ENCODE measurements at places on chromosomes 11 and 22.

- no peak for DNase-seq
Observed at GRCh38 chr11:114168691-114169090, 109.2 kb downstream of the ZBTB16 start.

DNA sequence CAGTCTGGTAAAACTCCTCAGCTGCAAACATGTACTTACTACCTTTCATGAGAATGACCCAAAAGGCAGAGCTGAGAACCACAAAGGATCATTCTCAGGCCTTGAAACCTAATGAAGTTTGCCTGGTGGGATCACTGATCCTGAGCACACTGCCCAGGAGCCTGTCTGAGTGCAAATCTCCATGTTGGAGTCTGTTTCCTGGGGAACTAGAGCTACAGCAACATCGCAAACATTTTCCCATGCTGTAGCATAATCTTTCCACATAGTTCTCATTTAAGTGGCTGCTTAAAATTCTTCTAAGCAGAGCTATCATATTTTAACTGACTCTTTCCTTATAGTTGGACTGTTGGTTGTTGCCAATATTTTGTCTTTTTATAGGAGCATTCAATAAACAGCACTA, 58.5 kb downstream of the GUCY1A2 start:
- DNase-seq, result no peak

DNA sequence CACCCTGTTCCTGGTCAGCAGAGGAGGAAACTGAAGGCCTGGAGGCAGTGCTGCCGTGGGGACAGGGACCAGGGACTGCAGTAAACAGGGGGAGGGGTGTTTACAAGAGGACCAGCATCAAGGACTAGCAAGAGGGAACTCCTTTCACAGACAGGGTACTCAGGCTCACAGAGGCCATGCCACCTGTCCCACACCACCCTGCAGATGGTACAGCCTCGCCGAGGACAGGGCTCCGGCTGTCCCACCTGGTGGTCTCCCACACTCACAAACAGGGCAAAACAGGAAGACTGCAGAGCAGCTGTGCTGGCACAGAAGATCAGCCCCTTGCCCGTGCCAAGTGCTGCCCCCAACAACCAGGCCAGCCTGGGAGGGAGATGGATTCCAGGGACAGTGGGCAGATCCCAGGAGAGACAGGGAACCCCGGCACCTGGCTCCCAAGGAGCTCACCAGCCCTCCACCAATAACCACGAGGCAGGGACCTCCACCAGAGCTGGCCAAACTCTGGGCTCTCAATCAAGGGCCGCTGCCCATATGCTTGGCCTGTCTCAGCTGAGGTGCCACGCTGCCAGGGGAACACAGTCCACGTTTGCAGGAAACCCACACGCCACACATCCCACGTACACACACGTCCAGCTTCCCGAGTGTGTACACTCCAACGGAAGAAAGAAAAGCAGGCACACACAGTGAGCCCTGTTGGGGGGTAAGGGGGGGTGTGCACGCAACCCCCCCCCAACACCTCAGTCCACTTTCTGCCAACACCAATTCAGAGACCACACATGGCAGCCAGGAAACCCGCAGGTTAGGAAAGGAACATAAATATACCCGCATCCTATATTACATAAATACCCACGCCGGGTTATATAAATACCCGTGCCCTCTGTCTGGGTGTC, 2.1 kb downstream of the CSNK1E start:
- DNase-seq, result no peak

- DNase-seq, result peak; percentile 17
Observed at GRCh38 chr11:68584097-68584496, 100.2 kb upstream of the GAL start.

GRCh38 chr22:36149441-36149840, 11.1 kb downstream of the APOL3 start:
- no peak for DNase-seq

- DNase-seq, result no peak
Observed at GRCh38 chr11:43268786-43269185, 43.0 kb upstream of the API5 start.

- DNase-seq, result no peak
Observed at GRCh38 chr11:85710917-85711316, 24.9 kb upstream of the CCDC89 start.

GRCh38 chr11:45298718-45299117, 12.6 kb upstream of the SYT13 start:
- no peak for DNase-seq

GRCh38 chr11:116651098-116651736, 121.6 kb downstream of the BUD13 start:
- no peak for DNase-seq

- no peak for DNase-seq
Observed at GRCh38 chr11:65976216-65977176, 15.0 kb downstream of the SART1 start.

- no peak for DNase-seq
Observed at GRCh38 chr22:50465066-50465930, 9.5 kb downstream of the SBF1 start.

DNA sequence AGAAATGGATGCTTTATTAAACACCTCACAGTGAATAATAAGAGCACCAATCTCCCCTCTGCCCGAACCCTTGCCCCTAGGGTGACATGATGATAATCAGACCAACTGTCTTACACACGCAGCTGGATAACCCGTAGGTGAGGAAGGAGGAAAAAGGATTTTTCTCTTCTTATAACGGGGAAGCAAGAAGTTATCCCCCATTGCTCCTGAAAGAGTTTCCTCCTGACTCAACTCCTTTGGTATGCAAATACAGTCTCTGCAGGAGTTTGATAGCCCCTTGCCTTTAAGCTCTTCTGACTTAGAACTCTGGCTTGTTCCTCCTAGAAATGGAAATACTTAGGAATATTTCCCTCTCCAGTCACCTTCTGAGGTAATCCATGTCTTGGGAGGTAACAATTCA, 455.8 kb downstream of the TMEM135 start:
- DNase-seq, result no peak

- no peak for DNase-seq
Observed at GRCh38 chr11:8241373-8242117, 22.1 kb downstream of the LMO1 start.

DNA sequence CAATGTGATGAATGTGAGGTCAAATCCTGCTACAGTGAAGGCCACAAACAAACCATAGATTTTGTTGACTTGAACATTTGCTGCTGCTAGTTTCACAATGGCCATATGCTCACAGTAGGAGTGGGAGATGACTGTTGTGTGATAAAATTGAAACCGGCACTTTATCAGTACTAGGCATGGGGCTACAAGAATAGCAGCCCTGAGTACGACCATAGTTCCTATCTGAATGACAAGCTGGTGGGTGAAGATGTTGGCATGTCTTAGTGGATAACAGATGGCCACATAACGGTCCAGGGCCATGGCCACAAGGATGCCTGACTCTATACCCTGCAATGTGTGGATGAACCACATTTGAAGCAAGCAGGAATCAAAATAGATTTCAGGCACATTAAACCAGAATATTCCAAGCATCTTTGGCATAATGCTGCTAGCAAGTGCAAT, 2.8 kb downstream of the OR52A1 start:
- no peak for DNase-seq

- DNase-seq, result peak; percentile 72
Observed at GRCh38 chr11:65425105-65425970, 2.7 kb downstream of the NEAT1 start.

DNA sequence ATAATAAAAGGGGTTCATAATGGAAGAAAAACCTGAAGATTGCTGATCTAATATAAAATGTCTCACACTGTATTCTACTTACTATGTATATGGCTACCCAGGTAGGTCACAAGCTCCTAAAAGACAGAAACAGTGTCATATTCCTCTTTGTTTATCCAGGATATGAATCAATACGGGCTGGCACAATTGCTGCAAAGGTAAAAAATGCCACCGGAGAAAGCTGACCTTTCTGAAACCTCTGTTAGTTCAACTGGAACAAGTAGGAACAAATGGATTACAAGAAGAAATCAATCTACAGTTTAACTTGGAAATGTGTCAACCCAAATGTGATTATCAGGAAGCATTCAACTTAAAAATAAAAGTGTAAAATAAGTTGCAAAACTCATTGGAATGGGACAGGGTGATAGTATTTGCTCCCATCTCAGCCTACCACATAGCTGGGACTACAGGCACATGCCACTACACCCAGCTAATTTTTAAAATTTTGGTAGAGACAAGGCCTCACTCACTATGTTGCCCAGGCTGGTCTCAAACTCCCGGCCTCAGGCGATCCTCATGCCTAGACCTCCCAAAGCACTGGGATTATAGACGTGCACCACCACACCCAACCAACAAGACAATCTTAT, 27.6 kb downstream of the SLC35F2 start:
- DNase-seq, result no peak

DNA sequence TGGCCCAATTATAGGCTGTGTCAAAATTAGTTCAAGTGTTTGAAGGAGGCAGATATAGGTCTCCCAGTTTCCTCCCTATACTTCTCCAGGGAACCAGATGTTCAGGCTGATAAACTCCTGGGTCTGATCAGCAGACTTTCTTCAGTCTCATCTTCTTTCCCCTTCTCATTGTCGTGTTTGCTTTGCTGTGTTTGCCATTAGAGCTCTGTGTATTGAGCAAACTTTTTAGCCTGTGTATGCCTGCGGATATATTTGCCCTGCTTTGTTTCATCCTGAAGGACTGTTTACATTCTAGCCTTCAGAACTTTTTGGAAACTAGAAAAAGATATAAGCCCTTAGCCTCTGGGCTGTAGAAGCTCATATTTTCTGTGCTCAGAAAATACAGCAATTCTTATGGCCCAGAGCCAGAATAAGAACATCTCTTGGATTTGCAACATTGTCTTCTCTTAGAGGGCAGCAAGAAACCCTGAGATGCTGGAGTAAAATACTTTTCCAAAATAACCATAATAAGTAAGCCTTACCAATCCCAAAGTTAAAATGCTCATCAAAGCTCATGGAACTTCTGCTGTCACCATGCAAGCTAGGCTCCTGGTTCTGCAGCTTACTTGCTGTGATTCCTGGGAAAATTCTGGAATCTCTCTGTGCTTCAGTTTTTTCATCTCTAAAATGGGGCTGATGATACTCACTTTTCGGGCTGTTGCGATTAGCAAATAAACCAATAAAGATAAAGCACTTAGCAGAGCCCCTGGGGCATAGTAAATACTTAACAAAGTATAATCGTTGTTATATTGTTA, 34.1 kb upstream of the ME3 start:
- DNase-seq, result no peak

DNA sequence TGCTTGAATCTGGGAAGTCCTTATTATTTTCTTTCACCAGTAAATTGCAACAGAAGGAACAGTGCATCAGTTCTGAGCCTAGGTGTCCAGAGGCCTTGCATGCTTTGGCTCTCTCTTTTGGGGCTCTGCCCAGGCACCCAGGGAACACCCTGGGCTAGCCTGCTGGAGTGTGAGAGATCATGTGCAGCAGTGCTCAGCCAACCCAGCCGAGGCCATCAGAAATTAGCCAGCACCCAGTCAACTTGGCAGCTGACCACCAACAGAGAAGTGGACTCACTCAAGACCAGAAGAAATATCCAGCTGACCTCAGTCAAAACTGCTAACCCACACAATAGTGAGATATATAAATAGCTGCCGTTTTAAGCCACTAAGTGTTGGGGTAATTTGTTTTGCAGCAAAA, 11.2 kb upstream of the P4HA3 start:
- no peak for DNase-seq

GRCh38 chr11:105357146-105357545, 217.6 kb upstream of the CARD18 start:
- DNase-seq, result no peak

DNA sequence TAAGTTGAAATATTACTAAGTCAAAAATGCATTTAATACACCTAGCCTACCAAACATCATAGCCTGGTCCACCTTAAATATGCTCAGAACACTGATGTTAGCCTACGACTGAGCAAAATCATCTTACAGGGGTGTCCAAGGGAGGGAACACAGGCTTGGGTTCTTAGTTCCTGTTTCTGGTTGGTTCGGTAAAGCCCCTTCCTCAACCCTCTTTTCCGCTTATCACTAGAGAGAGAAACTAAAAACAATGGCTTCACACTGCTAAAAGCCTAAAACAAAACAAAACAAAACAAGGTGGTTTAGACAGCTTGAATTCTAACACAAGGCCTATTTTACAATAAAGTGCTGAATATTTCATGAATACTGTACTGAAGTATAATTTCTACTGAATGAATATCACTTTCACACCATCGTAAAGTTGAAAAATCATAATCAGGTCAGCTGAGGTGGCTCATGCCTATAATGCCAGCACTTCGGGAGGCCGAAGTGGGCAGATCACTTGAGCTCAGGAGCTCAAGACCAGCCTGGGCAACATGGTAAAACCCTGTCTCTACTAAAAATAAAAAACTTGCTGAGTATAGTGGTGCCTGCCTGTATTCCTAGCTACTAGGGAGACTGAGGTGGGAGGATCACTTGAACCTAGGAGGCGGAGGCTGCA, 118.0 kb downstream of the SIK3 start:
- no peak for DNase-seq

DNA sequence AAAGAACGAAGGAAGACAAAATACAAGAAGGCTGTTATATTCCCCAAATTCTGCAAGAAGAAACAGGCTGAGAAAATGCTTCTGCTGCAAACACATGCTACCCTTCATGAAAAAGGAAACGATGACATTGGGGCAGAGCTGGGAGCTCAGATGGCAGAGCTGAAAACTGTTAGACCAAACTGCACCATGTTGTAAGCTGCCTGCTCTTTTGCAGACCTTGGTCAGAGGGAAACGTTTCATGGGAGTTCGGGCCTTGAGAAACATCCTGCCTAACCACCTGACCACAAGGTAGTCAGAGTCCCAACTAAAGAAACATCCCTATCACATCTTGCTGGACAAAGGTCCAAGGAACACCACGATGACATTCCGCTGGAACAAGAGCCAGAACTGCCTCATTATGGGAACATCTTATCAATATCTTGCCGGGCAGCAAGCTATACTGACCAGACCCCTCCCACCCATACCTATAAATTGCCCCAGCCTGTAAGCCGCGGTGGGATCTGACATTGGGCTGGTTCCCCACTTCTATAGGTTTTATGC, 110.7 kb upstream of the CTSC start:
- no peak for DNase-seq

GRCh38 chr11:19218786-19219460, 17.1 kb upstream of the CSRP3 start:
- no peak for DNase-seq
